ENCODE measurements at places on chromosomes 3 and 15.

- DNase-seq, result peak; percentile 81
These were observed 888 bp downstream of the PPP2R3A start for GRCh38 chr3:135966271-135966961.

- DNase-seq, result no peak
These were observed 1273.0 kb downstream of the OTOL1 start for GRCh38 chr3:162769564-162769963.

GRCh38 chr3:99874237-99875002, 56.8 kb downstream of the CMSS1 start:
- peak; percentile 36 for DNase-seq

DNA sequence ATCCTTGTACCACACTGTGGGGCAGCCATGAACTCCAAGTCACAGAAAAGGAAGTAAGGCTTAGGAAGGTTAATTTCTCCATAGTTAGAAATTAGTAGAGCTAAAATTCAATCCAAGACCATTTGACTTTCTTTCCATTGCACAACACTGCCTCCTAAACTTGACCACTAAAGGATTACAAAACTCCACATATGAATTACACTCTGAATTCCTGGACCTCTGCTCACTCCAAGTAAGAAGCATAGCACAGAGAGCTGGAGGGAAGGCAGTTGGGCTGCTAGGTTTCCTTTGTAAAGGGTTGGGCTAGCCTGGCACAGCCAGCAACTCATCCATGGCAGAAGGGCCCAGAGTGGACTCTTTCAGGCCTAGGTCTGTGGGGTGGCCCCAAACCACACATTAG, 134.4 kb downstream of the MYLK start:
- DNase-seq, result no peak

- no peak for DNase-seq
These were observed 25.3 kb upstream of the TGFBR2 start for GRCh38 chr3:30581067-30581585.

DNA sequence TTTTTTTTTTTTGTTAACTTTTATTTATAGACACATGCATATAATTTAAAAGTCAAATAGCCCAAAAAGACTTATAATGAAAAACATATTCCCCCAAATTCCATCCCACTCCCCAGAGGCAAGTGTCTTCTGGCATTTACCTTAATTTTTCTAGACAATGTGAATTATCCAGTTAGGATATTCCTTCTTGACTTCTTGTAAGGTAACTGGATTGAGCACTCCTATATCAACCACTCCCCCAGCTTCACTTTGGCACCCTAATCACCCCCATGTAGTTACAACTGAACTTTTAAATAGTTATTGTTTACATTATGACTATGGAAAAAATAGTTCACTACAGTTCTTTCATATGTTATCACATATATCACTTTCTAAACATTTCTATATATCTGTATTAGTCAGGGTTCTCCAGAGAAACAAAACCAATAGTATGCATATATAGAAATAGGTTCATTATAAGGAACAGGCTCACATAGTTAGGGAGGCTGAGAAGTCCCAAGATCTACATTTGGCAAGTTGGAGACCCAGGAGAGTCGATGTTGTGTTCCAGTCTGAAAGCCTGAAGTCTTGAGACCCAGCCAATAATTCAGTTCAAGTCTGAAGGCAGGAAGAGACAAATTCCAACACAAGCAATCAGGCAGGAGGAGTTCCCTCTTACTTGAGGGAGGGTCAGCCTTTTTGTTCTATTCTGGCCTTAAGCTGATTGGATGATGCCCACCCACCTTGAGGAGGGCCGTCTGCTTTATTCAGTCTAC, 175.8 kb downstream of the THSD4 start:
- DNase-seq, result no peak

- no peak for DNase-seq
These were observed 110.8 kb downstream of the MFSD1 start for GRCh38 chr3:158912621-158913020.

- no peak for DNase-seq
These were observed 186.9 kb downstream of the MAGI1 start for GRCh38 chr3:65851827-65852226.

GRCh38 chr3:47079432-47079831, 84.5 kb downstream of the SETD2 start:
- DNase-seq, result no peak

DNA sequence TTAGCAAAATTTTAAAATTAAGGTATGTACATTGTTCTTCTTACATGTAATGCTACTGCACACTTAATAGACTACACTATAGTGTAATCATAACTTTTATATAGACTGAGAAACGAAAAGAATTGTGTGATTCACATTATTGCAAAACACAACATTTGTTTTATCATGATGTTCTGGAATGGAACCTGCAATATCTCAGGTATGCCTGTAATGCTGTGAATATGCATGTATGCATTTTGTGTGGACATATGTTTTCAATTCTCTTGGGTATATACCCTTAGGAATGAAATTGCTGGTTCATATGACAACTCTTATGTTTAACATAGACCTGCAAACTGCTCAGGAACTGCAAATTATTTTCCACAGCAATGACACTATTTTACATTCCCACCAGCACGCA, 38.6 kb upstream of the TJP1 start:
- DNase-seq, result no peak

DNA sequence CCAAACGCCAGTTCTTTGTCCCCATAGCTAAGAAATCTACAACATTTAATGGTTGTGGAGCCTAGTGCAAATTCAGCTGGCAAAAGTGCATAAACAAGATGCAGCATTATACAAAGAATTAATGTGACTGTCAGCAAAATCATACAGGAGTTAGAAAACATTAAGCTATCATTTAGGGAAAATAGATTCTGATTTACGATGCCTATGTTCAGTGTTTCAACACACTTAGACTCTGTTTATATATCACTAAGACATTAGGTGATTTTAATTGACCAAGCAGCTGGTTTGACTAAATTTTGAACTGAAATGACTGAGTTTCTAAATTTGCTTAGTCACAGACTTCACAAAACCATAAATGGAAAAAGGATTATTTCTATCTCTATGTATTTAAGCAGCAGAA, 1076.8 kb downstream of the TBL1XR1 start:
- peak; percentile 82 for DNase-seq

DNA sequence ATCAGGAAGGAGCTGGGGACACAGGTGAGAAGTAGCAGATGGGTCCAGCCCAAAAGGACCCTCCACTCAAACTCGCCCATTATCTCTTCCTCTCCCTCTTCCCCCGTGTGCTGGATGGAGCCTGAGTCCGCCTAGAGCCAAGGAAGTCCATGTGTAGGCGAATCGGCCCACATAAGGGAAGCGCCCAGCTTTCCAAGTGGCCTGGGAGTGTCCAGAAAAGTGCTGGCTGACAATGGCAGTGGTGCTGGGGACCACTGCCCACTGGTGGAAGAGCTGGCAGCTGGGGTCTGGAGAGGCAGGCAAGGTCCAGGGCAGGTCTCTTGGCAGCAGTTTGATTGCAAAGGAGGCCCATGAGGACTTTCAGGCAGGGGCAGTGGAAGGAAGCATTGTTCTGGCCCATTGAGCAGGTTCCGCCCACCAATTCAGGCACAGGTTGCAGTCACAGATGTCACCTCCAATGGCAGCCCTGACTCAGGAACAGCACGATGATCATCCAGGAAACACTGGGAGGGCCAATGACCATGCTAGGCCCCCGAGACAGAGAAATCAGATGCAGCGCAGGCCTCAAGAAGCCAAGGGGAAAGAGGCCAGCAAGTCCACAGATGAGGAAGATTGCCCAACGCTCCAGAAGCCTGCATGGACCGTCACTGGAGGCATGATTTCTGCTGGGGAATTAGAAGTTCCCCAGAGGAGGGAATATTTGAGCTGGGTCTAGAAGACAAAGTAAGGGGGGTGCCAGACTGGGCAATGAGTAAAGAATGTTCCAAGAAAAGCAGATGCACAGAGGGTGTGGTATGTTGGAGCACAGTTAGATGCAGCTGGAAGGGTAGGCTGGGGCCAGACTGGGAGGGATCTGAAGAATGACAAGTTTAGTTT, 3.0 kb downstream of the MFGE8 start:
- no peak for DNase-seq
